ENCODE measurements at places on chromosomes 7 and 10. TPM values are rescaled to one million over a fixed set of nuclear protein-coding genes. Genes with fewer than 3 reads are reported as not detected.
A peak's percentile ranks its signal among the peaks of the same experiment; 100 is the strongest.

The SPDYE1 gene
- not detected for total RNA-seq

The SLC13A1 gene
- under 0.01 TPM for total RNA-seq

GRCh38 chr7:77199013-77199966 lies at the start of gene FGL2:
Gene FGL2 (minus strand): TSS chr7:77199819. CDS start chr7:77199793, 26 bp downstream.
- no peaks in the 10 kb centered on the region for H3K27me3 ChIP-seq
- H3K27ac ChIP-seq, result peak within 1 kb of the TSS; percentile 3
- DNase-seq, result no peak

- H3K36me3 ChIP-seq, result no peaks in the 10 kb centered on the region
- no peak overlapping the region for H3K4me3 ChIP-seq
- DNase-seq, result no peak
Observed at GRCh38 chr7:155804431-155804831, 7.8 kb downstream of the SHH start.

GRCh38 chr7:105003275-105003674 lies 10.7 kb upstream of the KMT2E start:
- no peaks in the 10 kb centered on the region for H3K27me3 ChIP-seq
- H3K4me3 ChIP-seq, result no peak overlapping the region
- H3K36me3 ChIP-seq, result peaks cover 37% of the 10 kb centered on the region

The DYDC2 gene
- total RNA-seq, result 0.05 TPM

Data from thymus (tissue), 14 donors.